ENCODE measurements at places on chromosomes 4 and X. TPM values are rescaled to one million over a fixed set of nuclear protein-coding genes. Genes with fewer than 3 reads are reported as not detected.

The PPP2R2C gene
- total RNA-seq: 26.7 TPM

The EDA gene
- 0.23 TPM for total RNA-seq

The P2RY10 gene
- not detected for total RNA-seq

The HSD17B13 gene
- 0.13 TPM for total RNA-seq

The HMGN5 gene
- total RNA-seq: 1.5 TPM

The OFD1 gene
- total RNA-seq: 22.8 TPM

The MAGEE2 gene
- total RNA-seq: not detected

The ADH4 gene
- 0.10 TPM for total RNA-seq

The TSPAN6 gene
- total RNA-seq: 7.2 TPM

The SLC4A4 gene
- total RNA-seq: 0.26 TPM

- DNase-seq: no peak
Observed at GRCh38 chr4:6557856-6558255, 17.1 kb upstream of the MAN2B2 start.

GRCh38 chr4:17370818-17371217 is 141.1 kb downstream of the QDPR start:
- DNase-seq: no peak

- no peak for DNase-seq
Observed at GRCh38 chr4:98890702-98891455, 38.1 kb downstream of the EIF4E start.

- DNase-seq: no peak
Observed at GRCh38 chrX:1397441-1398270, 5.7 kb upstream of the SLC25A6 start.

GRCh38 chr4:173530326-173531085 is 477 bp upstream of the HAND2 start:
- DNase-seq: no peak

- DNase-seq: no peak
Observed at GRCh38 chr4:4455210-4455865, 68.4 kb downstream of the NSG1 start.

DNA sequence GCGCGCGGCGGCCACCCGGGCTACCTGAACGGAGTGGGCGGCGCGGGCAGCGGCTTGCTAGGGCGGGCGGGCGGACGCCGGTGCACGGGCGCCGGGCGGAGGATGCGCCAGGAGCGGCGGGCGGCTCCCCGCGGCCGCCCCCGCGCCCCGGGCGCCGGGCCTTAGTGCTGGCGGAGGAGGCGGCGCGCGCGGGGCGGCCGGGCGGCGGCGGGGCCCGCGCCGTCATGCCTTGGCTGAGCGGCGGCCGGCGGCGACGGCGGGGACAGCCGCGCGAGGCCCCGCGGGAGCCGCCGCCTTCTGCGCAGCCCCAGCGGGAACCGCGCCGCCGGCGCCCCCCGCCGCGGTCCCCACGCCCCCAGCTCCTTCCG is 48.2 kb downstream of the CLDN34 start:
- DNase-seq: no peak

DNA sequence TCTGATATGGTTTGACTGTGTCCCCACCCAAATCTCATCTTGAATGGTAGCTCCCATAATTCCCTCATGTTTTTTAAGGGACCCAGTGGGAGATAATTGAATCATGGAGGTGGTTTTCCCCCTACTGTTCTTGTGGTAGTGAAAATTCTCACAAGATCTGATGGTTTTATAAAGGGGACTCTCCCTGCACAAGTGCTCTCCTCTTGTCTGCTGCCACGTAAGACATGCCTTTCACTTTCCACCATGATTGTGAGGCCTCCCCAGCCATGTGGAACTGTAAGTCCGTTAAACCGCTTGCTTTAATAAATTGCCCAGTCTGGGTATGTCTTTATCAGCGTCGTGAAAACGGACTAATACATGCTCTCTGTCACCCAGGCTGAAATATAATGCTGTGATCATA is 200.9 kb upstream of the SLIT2 start:
- no peak for DNase-seq
